Fibroblast of lung (primary cell): ENCODE measurements at places on chromosomes 4 and X. TPM values are rescaled to one million over a fixed set of nuclear protein-coding genes. Genes with fewer than 3 reads are reported as not detected.

The CXorf38 gene
- 6.2 and 12.4 TPM in 2 replicates for total RNA-seq

The MID2 gene
- 17.2 and 17.5 TPM in 2 replicates for total RNA-seq

The KLHL13 gene
- 8.2 and 22.5 TPM in 2 replicates for total RNA-seq

The PDGFRA gene
- total RNA-seq, result 350 and 363 TPM in 2 replicates

The RBM47 gene
- total RNA-seq, result 1.8 and 2.3 TPM in 2 replicates

The UGT2B10 gene
- not detected in 2 replicates for total RNA-seq

The IL13RA1 gene
- total RNA-seq, result 54.2 and 67.4 TPM in 2 replicates

The NAA11 gene
- total RNA-seq, result not detected in 2 replicates

The MBNL3 gene
- 2.8 and 4.5 TPM in 2 replicates for total RNA-seq

The FOXR2 gene
- not detected in 2 replicates for total RNA-seq

The NSUN7 gene
- 0.33 and 0.51 TPM in 2 replicates for total RNA-seq
